HFFc6 (cell line): ENCODE measurements at places on chromosomes 1 and 21. TPM values are rescaled to one million over a fixed set of nuclear protein-coding genes. Genes with fewer than 3 reads are reported as not detected.

Gene BTBD8
- 0.86 to 2.0 TPM (median 1.5 TPM) in 3 replicates for total RNA-seq

Gene ASPM
- total RNA-seq = 18.4 to 45.5 TPM (median 35.5 TPM) in 3 replicates

- DNase-seq = no peak
Measured at GRCh38 chr1:92957030-92957734, 4.1 kb downstream of the DIPK1A start.

- DNase-seq = no peak
Measured at GRCh38 chr1:17509363-17509762, 30.1 kb upstream of the ARHGEF10L start.

DNA sequence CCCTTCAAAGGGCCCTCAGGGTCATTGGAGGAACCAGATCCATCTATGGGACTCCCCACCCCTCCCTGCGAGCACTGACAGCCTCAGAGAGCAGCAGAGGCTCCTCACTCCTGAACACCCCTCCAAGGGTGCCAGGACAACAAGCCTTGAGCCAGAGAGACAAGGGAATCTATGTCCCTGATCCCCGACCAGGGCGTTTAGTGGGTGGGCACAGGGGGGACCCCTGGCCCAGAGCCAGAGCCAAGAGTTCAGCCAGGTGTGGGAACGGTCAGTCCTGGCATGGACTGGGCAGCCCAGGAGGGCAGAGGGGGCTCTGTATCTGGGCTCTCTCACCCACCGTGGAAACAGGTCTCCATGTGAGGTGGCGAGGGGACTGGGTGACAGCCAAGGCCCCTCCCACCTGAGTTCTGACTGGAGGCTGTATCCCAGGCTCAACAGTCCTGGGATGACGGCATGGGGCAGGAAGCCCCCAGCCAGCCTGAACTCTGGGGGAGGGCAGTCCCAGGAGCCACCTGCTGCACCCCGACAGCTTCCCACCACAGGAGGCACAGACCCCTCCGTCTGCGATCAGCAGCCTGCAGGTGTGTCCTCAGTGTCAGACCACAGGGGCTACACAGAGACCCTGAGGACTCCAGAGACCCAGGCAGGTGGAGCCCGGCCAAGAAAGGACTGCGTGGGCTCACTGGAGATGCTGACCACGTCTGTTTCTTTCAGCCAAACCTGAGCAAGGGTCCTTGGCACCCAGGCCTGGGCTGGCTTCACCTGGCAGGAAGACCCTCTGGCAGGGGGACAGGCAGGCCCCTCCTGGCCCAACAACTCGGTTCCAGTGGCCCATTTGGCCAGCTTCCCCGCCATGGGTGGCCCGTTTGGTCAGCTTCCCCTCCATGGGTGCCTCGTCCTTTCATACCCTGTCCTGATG lies 11.2 kb upstream of the SRARP start:
- no peak for DNase-seq

DNA sequence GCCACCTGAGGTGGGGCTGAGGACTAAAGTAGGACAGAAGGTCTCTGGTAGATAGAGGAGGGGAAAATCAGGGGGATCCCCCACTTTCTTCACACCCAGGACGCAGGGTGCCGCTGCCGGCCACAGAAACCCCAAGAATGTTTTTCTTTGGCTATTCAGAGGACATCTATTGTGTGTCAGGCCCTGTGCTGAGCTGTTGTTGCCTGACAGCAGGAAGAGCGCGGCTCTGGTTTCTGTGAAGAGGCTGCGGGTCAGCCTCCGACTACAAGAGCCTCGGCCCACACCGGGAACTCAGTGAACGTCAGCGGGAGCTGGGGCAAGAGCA lies 407 bp upstream of the PIGV start:
- peak; percentile 55 for DNase-seq

DNA sequence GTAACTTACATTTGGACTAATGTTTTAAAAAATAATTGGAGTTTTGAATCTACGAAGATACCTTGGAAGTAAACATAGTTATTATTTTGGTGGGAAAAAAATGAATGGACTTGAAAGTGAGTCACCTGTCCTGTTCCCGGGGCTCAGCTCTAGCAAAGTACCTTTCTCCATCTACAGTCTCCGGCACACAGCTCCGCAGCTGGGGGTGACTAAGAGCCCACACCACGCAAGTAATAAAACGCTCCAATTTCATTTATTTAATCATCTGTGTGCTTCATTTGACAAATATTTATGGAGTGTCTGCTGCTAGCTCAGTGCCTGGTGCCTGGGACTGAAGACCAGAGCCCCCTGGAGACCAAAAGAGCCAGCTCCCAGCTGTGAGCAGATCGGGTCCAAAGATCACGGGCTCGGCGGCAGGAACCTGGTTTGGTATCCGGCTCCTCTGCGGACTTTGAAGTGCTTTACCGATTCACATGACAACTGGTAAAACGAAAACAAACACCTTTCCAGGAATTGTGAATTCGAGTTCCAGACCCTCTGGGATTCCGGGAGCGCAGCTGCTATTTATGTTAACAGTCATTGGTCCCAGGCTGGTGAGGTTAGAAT lies 1.7 kb upstream of the RIPK4 start:
- DNase-seq = peak; percentile 81

- DNase-seq = no peak
Measured at GRCh38 chr1:183783342-183783741, 21.6 kb upstream of the RGL1 start.

DNA sequence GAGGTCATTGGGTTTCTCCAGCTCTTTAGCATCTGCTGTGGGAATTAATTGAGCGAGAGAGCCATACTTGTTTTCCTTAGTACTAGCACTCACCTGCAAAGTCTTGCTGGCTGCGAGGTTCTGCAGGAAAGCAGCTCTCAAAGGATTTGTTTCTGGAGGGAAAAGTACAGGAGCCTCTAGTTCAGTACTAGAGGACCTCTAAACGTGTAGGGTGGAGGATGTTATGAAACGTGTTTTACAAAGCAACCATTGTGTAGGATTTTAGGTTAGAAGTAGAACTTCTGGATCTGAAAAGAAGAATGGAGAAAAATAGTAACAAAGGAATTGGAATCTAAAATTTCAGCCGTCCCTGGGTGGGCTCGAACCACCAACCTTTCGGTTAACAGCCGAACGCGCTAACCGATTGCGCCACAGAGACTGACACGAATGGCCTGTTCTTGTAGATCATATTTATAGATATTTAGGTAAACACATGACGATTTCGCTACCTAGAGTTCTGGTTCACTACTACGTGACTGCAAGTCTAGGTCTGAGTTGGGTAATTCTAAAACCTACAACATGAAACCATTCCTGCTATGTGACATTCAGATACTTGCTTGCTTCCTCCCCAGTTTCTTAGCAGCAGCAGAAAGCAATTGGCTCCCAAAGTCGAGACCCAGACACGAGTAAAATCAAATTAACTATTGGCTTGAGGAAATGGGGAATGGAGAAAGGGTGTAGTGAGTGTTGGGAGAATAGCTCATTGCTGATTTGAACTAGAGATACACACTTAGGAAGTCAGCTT lies 60.2 kb upstream of the CFAP126 start:
- peak; percentile 62 for DNase-seq
